ENCODE measurements at places on chromosomes 12 and 14. TPM values are rescaled to one million over a fixed set of nuclear protein-coding genes. Genes with fewer than 3 reads are reported as not detected.

Gene ETFBKMT
- total RNA-seq: 3.8 TPM

DNA sequence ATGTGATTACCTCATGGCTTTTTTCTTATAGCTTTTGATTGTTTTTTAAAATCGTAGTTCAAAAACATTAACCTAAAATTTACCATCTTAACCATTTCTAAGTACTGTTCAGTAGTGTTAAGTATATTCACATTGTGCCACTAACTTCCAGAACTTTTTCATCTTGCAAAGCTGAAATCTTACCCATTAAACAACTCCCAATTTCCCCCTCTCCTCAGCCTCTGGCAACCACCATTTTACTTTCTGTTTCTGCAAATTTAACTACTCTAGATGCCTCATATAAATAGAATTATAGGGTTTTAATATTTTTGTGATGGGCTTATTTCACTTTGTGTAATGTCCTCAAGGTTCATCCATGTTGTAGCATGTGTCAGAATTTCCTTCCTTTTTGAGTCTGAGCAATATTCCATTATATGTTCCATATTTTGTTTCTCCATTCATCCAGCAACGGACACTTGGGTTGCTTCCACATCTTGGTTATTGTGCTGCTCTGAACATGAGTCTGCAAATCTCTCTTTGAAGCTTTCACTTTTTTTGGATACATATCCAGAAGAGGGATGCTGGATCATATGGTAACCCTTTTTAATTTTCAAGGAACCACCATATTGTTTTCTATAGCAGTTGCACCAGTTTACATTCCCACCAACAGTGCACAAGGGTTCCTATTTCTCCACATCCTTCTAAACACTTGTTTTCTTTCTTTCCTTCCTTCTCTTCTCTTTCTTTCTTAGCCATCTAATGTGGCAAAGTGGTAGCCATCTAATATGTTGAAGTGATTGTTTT lies 5.0 kb downstream of the HIF1A start:
- peaks cover 34% of the 10 kb centered on the region for H3K4me1 ChIP-seq
- no peaks in the 10 kb centered on the region for H3K27me3 ChIP-seq
- no peak for DNase-seq
- no peak overlapping the region for H3K4me3 ChIP-seq
- no peaks in the 10 kb centered on the region for H3K36me3 ChIP-seq

Gene CACNB3
- 5.6 TPM for total RNA-seq

- peaks cover 89% of the 10 kb centered on the region for H3K4me1 ChIP-seq
- H3K27me3 ChIP-seq: no peaks in the 10 kb centered on the region
- peak within 1 kb of the TSS; percentile 33 for H3K4me3 ChIP-seq
- peak within 1 kb of the TSS; percentile 73 for H3K27ac ChIP-seq
- H3K36me3 ChIP-seq: no peaks in the 10 kb centered on the region
- peak; percentile 95 for DNase-seq
Measured at GRCh38 chr12:54984658-54985376, at the start of gene TESPA1. TSS of gene TESPA1 (minus strand) at chr12:54984762. CDS start at chr12:54974562, 10,200 bp downstream.

- DNase-seq: no peak
- no peaks in the 10 kb centered on the region for H3K4me1 ChIP-seq
- no peaks in the 10 kb centered on the region for H3K36me3 ChIP-seq
- peak overlapping the region; percentile 11 for H3K27ac ChIP-seq
- no peaks in the 10 kb centered on the region for H3K27me3 ChIP-seq
- H3K4me3 ChIP-seq: no peak overlapping the region
Measured at GRCh38 chr14:51328772-51329353, 88.8 kb downstream of the TMX1 start.

GRCh38 chr14:85444635-85445034 lies 85.3 kb upstream of the FLRT2 start:
- H3K27me3 ChIP-seq: no peaks in the 10 kb centered on the region
- DNase-seq: no peak
- H3K4me1 ChIP-seq: no peaks in the 10 kb centered on the region
- no peaks in the 10 kb centered on the region for H3K36me3 ChIP-seq
- H3K27ac ChIP-seq: no peak overlapping the region

DNA sequence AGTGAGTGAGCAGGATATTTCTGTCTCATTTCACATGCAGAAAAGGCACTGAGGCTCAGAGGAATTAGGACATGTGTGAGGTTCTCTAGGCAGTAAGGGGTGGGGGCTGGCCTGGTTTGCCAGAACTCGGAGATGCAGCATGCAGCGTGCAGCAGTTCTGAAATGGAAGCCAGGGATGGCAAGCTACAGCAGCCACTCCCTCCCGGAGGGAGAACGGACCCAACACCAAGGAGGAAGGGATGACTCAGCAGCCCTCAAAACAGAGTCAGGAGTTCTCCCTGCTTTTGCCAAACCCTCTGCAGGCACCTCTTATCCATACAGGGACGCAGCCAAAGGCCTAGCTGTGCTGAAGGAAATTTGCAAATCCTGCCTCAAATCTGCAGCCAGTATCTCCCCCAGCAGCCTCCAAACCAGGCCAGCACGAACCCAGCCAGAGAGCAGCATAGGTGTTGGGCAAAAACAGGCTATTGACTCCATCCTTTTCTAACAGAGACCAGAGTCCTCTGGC lies 10.3 kb upstream of the SERPINA3 start:
- no peak overlapping the region for H3K4me3 ChIP-seq
- peak; percentile 48 for DNase-seq
- H3K27me3 ChIP-seq: peaks cover 6% of the 10 kb centered on the region
- no peak overlapping the region for H3K27ac ChIP-seq
- no peaks in the 10 kb centered on the region for H3K36me3 ChIP-seq

DNA sequence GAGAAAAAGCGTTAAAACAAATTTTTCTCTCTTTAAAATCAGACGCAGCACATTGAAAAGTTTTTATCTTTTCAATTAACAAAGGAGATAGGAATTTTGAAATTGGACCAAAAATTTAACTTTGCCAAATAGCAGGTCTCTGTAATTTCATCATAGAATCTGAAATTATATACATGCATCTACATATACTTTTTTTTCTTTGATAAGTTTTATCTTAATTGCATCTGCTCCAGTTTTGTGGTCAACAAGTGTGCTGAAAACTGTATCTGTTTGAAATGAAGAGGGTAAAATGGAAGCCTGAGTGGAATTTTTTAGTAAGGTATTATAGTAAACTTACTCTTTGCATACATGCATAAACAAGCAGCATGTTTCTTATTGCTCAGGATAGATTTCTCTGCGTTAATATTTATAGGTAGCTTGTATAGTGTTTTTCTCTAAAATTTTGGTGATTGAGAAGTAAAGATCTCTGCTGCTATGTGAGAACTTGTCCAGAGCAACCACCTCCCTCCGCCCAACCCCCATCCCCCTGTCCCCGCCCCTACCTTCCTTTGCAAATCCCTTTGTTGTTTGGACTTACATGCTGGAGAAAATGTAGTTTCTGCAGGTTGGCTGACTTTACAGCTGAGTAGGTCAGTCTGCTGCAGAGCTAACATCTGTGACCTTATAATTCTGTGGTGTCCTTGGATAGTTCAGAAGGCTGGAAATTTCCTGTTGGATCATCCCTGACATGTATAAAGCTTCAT lies 64.6 kb downstream of the VRK1 start:
- H3K4me3 ChIP-seq: no peak overlapping the region
- DNase-seq: no peak
- peaks cover 7% of the 10 kb centered on the region for H3K4me1 ChIP-seq
- H3K36me3 ChIP-seq: no peaks in the 10 kb centered on the region

DNA sequence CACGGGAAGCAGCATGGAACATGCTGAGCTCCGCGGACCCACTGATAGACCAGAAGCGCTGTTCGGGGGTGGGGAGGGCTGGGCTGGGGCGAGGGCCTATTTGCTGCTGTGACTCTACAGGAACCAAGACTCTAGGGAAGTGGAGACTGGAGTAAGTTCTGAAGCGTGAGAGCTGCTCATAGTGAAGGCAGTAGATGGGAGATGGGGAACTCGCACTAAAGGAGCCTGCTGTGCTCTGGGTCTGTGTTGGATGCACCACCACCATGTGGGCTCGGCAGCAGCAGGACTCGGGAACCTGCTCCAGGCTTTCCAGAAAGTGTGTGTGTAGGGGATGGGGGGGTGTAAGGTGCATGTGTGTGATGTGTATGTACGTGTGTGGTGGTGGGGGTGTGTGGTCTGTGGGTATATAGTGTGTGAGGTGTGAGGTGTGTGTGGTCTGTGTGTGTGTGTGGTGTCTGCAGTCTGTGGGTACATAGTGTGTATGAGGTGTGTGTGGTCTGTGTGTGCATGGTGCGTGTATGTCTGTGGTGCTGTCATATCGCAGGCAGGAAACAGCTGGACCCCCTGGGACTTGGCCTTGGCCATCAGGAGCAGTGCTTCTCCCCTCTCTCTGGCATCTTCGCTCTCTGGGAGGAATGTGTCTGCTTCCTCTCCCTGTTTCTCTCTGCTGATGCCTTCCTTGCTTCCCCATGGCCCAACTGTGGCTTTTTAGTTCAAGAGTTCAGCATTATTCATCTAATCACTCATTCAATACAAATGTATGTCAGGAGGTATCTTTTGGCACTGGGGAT lies 378.9 kb downstream of the FUT8 start:
- no peaks in the 10 kb centered on the region for H3K27me3 ChIP-seq
- no peak overlapping the region for H3K27ac ChIP-seq
- H3K4me3 ChIP-seq: no peak overlapping the region

Measured in spleen (tissue), 13 donors.